ENCODE measurements at places on chromosomes 6 and 20.

- DNase-seq: no peak
Observed at GRCh38 chr6:106167096-106167814, 81.1 kb downstream of the PRDM1 start.

DNA sequence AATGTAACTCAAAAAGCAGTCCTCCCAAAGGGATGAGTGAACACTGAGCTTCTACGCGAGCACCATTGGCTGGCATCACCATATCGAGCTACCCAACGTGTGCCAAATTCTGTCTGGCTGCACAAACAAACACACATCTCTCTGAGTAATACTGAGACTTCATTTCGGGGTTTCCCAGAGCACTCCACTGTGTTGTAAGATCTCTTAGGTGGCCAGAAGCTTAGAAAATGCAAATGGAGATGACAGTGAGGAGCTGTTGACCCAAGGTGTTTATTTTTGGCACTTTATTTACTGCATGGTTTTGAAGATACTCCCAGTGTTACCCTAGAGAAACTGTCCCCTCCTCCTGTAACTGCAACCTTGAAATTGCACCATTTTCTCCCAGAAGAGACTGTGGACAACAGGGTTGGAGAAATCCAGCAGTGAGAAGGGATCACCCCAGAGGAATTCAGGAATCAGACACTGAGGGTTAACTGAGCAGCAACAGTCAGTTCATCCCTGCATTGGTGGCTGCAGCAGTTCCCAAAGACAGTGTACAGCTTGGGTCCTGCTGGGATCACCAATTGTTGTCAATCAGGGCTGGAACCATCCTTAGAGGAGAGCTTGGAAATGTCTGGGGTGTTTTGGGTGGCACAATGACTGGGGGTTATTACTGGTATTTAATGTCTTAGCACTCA is 1.0 kb upstream of the RIPOR2 start:
- DNase-seq: no peak

DNA sequence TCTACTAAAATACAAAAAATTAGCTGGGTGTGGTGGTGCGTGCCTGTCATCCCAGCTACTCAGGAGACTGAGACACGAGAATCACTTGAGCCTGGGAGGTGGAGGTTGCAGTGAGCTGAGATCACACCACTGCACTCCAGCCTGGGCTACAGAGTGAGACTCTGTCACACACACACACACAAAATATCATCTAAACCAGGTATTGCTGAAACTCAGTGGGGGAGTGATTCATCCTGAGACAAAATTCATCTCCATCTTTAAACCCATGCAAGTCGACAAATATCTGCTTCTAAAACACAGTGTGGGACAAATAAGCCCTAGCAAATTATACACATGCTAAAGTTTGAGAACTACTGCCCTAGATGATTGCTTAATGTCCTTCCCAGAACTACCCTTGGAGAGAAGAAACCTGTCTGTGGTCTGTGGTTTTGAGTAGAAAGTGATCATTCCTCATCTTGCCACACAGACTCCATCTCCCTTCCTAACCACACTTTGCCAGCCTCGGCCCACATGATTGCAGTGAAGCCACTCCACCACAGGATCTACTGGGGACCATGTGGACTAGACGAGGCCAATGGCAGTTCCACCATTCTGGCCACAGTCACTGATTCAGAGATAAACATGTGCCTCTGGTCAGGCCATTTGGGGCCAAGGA is 130.3 kb downstream of the OPRM1 start:
- DNase-seq: no peak

- no peak for DNase-seq
Observed at GRCh38 chr6:88539295-88539764, 373.2 kb upstream of the CNR1 start.

GRCh38 chr20:14418376-14418775 is 81.0 kb upstream of the FLRT3 start:
- no peak for DNase-seq

DNA sequence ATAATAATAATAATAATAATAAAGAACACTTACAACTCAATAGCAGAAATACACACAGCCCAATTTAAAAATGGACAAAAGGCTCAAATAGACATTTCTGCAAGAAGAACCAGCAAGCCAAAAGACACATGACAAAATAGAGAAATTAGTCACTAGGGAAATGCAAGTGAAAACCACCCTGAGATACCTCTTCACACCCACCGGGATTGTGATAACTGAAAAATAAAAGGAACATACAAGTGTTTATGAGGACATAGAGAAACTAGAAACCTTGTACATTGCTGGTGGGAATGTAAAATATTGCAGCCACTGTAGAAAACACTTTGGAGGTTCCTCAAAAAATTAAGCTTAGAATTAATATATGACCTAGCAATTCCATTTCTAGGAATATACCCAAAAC is 59.2 kb downstream of the ZDHHC14 start:
- no peak for DNase-seq

GRCh38 chr6:145738265-145738664 is 2.9 kb upstream of the EPM2A start:
- DNase-seq: no peak

DNA sequence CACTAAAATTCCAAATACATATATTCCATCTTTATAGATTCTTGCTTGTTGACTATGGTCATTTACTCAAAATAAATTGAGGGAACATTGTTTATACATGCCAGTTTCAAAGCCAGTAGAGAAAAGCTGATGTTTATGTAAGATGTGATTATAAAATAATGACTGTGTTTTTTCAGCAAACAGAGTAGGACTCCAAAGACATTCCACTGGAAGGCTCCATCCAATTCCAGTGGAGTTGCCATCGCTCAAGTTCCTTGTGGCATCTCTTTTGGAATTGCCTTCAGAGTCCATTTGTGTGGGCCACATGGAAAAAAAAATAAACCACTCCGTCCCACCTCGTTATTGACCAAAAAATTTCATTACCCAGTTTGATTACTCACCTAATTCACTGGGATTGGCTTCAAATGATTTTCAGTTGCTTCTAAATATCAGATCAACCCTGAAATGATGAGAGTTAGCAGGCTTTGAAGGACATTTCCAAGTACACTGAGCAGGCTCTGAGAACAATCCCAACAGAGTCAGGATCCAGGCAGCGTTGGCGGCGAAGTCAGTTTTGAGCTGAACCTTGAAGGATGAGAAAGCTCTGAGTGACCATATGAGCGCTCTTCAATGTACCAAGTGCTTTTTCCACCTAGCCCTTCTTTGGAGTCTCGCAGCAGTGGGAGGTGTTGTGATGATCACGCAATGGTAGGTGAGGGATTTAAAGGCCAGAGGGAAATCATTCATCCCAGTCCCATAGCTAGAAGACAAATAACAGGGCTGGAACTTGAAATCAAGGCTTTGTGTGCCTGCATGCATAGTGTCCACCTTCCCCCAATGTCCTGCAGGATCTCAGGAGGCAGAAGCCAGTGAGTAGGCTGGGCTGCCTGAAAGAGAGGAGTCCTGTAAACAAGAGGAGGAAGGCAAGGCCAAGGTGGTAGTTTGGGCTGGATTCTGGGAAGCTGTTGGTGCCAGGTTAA is 281.7 kb downstream of the CDC5L start:
- no peak for DNase-seq

GRCh38 chr6:166658792-166659150 is 31.7 kb upstream of the RPS6KA2 start:
- DNase-seq: no peak

DNA sequence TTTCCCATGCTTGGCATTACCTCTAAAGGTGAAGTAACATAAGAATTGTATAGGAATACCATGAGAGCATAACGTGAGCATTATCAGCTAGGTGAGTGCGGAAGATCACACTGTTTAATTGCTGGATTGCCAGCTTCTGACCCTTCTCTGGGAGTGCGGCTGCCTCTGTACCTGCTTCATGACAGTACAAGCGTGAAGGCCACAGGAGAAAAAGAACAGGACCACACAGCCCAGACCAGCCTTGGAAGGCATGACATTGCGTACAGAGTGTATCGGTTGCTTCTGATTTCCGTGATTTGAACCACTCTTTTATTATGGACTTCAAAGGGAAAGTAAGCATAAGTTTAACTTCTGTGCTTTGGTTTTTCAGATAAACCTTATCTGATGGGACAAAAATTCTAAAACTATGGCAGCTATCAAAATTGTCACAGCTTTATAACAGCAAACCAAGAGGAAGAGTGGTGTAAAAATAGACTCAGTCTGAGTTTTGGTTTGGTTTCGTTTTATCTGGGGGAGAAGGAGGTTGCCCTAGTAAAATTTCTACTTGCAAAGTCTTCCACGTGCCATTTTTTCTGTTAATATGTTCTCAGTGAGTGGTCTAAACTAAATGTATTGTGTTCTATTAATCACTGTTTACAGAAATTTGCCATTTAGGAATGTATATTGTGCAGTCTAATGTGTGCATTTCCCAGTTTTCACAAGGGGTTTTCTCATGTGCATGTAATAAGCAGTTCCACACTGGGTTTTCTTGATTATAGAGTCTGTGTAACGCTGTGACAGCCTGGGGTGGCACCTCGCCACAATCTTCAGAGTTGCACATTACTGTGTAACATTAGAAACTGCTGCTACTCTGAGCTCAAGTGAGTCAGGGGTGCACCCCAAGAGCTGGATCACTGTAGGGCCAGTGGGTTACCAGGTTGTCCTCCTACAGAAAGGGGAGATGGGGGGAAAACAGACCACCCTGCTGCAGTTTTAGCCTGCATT is 97.3 kb downstream of the RPP40 start:
- DNase-seq: no peak

DNA sequence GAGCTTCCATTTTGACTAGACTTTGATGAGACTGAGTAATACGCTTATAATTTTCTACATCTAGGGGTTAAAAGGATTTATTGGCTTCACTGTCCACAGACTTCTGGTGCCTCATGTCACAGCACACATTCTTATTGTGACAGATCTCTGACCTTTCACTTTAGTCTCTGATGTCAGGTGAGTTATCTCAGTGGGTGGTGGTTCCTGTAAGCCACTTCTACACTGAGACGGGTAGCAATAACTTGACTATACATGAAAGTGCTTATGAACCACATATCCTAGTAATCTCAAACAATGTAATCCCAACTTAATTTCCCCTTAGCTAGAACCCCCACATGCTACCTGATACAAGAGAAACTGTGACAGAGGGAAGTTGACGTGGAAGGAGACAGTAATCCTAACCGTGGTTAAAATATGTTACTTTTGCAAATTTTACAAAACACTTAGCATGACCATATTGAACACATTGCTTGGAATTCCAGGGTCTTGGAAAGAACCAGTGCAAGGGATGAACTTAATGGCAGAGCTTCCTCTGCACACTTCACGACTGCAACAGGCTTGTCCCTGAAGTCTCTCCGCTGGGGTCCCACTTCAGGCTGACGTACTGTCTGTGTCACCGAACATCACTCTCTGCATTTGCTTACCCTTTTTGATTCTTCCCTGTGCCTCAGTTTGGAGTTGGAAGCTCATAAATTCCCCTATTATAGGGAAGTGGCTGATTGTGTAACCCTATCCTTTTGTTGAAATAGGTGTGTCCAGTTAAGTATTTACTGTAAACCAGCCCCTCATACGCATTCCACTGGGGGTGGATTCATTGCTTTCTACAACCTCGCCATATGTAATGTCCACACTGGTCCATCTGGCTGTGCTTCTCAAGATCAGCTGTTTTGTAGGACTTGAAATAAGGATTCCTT is 6.4 kb upstream of the TRIM40 start:
- no peak for DNase-seq

DNA sequence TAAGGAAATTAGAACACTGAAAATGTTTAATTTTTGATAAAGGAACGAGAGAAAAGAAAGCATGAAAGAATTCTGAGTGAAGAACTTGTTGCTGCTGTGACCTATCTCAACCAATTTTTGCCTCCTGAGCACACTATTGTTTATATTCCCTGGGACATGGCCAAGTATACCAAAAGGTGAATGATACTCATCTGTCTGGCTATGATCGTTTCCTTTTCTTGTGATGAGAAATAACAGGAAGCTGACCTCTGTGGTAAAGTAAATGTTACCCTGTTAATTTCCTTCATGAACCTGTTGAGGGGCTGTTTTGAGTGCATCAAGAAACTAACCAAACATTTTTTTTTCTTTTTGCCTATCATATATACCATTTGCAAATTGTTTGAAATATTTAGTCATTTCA is 69.1 kb downstream of the FIG4 start:
- DNase-seq: no peak

DNA sequence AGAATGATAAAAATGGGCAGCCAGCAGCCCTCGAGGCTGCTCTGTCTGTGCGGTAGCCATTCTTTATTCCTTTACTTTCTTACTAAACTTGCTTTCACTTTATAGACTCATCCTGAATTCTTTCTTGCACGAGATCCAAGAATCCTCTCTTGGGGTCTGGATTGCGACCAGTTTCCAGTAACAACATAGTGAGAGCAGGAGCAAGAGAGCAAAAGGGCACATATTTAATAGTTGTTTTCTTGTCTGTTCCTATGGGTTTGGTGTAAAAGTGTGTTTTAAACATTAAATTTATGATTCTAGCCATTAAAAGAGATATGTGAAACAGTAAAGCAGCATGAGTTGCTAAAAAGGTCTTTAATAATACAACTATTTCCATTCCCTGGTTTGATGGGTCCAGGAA is 78.8 kb upstream of the OPRM1 start:
- DNase-seq: no peak

- DNase-seq: no peak
Observed at GRCh38 chr20:10322073-10323012, 103.7 kb downstream of the SNAP25 start.

GRCh38 chr6:154482858-154483257 is 27.6 kb downstream of the CNKSR3 start:
- DNase-seq: no peak

GRCh38 chr6:154995254-154996015 is at the start of gene TIAM2:
TIAM2 (plus strand) TSS chr6:154995315; CDS start chr6:155129224, 133,909 bp downstream.
- no peak for DNase-seq

DNA sequence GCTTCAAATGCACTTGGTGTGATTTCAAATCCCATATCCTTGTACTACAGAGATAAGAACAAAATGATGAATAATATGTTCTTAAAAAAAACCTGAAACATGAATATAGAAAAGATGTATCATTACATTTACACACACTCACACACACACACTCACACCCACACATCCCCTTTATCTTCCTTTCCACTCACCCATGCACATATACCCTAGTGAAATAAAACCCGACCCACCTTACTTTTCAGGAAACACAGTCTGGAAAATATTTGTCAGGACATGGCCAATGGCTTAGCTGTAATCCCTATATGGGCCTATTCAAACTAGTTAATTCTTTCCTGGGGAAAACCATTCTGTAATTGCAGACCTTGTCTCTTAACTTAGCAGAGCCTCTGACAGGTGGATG is 60.8 kb upstream of the EDN1 start:
- DNase-seq: no peak

DNA sequence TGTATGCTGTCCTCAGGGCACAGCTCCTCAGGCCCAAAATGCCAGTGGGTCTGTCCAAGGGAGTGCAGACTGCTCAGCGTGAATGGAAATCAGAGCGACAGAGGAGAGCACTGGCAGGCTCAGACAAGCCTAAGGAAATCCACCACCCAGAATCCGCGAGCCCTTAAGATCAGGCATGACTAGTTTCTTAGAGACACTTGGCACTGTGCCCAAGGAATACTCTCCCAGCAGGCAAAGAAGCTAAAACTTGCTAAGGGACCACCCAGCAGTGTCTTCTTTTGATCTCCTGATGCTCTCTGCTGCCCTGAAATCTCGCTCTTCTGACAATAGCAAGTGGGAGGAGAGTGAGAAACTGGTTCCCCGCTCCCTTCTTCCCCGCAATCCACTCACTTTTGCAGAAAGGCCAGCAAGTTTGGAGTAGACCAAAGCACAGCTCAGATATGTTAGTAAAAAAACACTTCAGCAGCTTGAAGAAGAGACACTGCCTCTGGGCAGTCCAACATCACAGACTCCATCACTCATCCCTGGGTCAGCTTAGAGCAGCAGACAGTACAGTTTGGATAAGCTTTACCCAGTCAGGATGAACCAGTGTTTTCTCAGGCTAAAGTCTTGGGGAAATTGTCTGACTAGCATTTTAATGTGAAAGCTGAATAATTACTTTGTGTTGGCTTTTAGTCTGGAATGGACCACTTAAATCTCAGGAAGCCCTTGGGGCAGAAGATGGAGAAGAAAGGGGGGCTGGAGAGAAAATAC is 32.4 kb downstream of the TRAF3IP2 start:
- no peak for DNase-seq
